ENCODE measurements at places on chromosomes 16 and 17.

- no peak for DNase-seq
Observed at GRCh38 chr17:76504117-76504516, 2.9 kb upstream of the RHBDF2 start.

GRCh38 chr16:70478912-70479341 is 24.5 kb downstream of the FCSK start:
- no peak for DNase-seq

- DNase-seq: no peak
Observed at GRCh38 chr17:34222722-34223497, 32.2 kb upstream of the CCL2 start.

DNA sequence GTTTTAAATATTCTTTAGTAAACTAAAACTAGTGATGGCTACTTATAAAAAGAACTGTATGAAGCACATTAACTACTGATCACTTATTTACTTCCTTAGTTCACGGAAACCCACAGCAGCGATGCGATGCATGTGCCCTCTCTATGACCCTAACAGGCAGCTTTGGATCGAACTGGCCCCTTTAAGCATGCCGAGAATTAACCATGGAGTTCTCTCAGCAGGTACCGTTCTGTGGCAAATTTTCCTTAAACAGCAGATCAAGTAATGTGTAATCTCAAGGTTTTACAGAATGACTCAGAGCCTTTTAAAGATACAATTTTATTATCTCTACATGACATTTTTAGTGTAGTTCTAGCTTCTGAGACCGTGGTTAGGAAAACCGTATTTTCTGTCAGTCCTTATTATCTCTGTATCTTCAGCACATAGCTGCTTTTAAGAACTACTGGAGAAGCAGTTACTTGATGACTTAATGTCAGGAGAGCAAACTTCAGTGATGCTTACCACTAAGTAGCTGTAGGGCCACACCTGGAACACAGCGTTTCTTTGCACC is 43.0 kb downstream of the GAN start:
- DNase-seq: no peak

- no peak for DNase-seq
Observed at GRCh38 chr16:54479546-54479945, 193.0 kb upstream of the IRX3 start.

DNA sequence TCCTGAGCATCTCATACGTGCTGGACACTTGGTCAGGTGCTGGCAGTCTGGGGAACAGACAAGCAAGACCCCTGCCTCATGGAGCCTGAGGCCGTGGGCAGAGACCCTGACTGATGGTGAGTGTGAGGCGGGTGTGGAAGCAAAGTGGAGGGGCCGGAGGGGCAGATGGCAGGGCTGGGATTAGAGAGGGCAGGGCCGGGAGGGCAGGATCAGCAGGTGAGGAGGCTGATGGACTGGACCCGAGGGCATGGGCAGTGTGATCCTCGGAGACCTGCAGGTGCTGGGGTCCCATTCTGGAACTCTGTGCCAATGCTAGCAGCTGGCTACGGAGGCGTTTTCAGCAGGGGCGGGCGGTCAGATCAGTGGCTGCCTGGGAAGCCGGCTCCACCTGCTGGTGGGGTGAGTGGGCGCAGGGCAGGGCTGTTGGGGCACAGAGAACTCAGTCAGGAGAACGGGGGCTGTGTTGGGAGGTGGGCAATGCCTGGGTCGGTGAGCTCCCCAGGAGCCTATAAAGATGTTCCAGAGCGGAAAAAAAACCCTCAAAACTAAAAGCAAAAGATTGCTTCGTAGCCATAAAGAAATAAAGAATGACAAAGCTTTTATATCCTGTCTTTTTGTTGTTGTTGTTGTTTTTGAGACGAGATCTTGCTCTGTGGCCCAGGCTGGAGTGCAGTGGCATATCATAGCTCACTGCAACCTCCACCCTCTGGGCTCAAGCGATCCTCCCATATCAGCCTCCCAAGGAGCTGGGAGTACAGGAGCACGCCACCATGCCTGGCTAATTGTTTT is 8.9 kb upstream of the C16orf74 start:
- no peak for DNase-seq

GRCh38 chr16:50671644-50672260 is 9.4 kb downstream of the SNX20 start:
- no peak for DNase-seq

DNA sequence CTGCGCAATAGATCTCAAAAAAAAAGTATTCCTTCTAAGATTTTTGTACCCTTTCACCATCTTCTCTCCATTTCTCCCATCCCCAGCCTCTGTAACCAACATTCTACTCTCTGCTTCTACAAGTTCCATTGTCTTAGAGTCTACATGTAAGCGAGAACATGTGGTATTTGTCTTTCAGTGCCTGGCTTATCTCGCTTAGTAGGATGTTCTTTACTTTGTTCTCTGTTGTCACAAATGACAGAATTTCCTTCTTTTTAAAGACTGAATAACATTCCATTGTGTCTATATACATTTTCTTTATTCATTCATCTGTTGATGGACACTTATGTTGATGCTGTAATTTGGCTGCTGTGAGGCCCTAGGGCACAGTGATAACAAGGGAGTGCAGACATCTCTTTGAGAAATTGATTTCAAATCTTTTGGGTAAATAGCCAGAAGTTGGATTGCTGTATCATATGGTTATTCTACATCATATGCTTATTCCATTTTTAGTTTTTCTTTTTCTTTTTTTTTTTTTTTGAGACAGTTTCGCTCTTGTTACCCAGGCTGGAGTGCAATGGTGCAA is 37.7 kb upstream of the MYH10 start:
- no peak for DNase-seq

Data from stimulated activated CD4-positive, alpha-beta T cell treated with anti-CD3 and anti-CD28 coated beads, Interleukin-1b, Interleukin-23, amount 100 ng/mL, for 1 hour (primary cell).